ENCODE measurements at places on chromosomes 7 and 10.

GRCh38 chr7:19715499-19715898, 6.7 kb upstream of the POLR1F start:
- DNase-seq: no peak

DNA sequence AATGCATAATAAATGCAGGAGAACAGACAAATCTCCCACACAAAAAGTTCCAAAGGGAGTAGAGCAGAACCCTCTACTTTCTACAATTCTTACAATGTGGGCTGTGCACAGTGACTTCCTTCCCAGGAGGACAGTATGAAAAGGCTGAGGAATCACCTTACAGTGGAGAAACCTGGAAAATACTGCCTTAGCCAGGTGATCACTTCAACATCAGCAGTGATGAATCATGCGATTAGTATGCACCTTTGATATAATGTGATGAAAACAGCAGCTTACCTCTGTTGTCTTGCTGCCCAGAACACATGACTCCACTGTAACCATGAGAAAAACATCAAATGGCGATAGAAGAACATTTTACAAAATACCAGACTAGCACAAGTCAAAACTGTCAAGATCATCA, 329.7 kb upstream of the POM121L12 start:
- no peak for DNase-seq

DNA sequence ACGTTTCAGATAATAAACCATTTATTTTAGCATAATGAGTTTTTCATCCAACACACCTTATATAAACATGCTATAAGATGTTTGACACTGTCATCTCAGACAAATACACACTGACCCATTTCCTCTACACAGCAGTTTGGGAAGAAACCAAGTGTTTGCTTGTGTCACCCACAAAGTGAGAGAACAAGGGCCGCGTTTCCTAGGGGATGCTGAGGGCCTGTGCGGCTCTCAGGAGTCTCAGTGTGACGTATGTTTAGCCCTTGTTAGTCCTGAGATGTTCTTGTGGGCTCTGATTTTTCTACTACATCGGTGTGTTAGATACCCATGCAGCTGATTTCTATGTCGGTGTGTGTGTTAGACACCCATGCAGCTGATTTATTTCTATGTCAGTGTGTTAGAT, 266.3 kb downstream of the DIP2C start:
- DNase-seq: no peak

GRCh38 chr7:157514306-157514705, 177.5 kb downstream of the DNAJB6 start:
- no peak for DNase-seq

DNA sequence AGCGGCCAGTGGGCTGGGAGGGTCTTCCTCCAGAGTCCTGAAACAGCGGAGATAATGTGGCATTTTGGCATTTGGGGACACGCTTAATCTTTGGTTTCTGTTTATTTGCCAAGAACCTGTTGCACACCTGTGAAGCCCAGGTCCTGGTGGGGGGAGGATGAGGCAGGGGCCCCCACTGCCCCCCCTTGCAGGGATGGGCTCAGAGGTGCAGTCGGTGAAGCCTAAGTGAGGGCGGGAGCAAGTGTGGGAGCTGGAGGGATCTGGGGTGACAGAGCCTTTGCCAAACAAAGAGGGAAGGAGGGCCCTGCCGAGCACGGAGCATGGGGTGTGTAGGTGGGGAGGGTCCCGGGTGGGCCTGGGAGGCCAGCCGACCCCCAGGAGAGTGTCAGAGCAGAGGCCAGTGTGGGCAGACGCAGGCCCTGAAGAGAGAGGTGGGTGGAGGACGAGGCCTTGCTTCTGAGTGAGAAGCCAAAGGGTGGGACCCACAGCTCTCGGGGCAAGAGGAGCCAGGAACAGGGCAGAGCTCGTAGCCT, 62.1 kb upstream of the ADGRA1 start:
- no peak for DNase-seq

GRCh38 chr10:59002011-59002410, 174.4 kb upstream of the PHYHIPL start:
- no peak for DNase-seq

DNA sequence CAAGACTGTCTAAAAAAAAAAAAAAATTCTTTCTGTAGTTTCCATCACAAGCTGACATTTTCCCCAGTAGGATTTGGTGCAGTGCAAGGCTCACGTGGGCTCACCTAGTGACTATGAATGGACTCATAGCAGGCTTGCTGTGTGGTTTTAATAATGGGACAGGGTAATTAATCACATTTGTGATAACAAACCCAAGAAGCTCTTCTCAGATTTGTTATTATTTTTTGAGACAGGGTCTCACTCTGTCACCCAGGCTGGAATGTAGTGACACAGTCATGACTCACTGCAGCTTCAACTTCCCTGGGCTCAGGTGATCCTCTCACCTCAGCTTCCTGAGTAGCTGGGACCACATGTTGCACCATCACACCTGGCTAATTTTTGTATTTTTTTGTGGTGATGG, 40.0 kb downstream of the NACAD start:
- DNase-seq: no peak

GRCh38 chr7:64997927-64998391, 7.1 kb upstream of the ZNF117 start:
- DNase-seq: no peak

DNA sequence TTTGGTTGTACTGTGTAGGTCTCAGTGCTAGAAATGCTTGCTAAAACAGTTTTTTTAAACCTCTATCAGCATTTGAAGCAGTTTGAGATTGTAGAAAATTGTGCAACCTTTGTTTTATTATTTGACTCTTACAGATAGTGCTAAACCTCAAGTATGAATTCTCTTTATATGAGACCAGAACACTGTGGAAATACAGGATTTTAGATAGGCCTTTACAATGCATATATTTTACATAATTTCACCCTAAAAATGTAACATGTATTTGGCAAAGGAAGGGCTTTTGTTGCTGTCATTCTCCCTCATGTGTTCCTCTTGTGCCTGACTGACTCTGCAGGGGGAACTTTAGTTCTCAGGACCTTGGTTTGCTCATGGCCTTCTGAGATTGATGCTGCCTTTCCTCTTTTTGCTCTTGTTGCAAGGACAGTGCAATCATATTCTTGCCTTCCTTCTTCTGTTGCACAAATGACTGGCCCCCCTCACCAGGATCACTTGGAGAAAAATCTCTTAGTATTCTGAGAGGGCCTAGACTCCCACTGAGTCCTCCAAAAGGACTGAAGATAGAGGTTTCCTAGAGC, 188.7 kb downstream of the PPP1R9A start:
- DNase-seq: no peak

DNA sequence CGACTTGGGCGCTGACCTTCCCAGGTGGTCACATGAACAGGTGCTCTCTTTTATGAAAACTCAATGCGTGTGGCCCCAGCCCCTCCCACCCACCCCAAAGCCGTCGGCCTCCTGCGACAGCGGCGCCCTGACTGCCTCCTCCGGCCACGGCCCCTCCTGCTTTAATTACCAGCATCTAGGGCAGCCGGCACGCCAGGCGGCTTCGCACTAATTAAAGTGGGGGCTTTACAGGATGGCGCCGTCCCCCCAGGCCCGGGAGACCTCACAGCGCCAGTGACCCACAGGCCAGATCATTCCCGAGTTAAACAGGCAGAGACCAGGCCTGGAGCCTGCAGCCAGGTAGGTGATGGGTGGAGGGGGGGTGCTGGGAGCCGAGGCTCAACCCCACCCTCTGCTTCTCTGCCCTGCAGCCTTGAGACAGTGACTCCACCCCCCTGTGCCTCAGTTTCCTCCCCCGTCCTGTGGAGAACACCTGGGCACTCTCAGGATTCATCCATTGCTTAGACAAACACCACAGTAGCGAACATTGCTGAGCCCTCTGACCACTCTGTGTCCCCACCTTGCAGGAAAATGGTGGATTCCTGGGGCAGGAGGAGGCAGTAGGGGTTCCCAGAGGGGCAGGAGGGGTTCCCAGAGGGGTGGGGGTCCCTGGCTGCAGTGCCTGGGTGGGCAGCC, 100.8 kb downstream of the MICALL2 start:
- no peak for DNase-seq
